ENCODE measurements at places on chromosomes 2 and 18. TPM values are rescaled to one million over a fixed set of nuclear protein-coding genes. Genes with fewer than 3 reads are reported as not detected.

The IL36B gene
- total RNA-seq: not detected

The RSAD2 gene
- total RNA-seq: 7.5 TPM

- no peak for DNase-seq
Measured at GRCh38 chr2:193539188-193539587, 1344.5 kb upstream of the TMEFF2 start.

The TLK1 gene
- total RNA-seq: 56.8 TPM

DNA sequence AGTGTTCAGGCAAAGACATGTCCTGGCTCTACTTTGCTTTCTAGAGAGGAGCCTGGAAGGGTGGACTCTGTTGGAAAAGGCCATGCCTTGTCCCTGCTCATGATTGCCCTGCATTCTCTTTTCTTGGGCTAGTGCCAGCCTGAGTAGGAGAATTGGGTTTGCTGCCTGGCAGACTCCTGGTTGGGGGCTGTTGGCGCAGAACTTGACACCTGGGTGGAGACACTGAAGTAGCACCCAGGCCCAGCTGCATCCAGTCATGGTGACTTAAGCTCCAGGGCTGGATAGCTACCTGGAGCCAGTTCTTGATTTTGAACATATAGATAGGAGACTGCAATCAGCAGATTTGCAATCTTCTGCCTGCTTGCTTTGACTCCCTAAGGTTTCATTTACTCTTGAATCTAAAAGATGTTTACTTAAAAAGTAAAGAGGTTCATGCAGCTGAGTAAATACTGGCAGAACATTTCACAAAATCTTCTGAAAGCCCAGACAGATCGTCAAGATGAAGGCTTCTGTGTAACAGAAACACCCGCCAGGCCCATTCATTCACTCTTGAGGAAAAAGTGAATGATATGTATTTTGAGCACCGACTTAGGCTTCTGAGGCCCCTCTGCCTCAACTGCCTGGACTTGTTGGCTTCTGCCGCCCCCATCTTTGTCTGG, 38.0 kb upstream of the YWHAQ start:
- DNase-seq: no peak

DNA sequence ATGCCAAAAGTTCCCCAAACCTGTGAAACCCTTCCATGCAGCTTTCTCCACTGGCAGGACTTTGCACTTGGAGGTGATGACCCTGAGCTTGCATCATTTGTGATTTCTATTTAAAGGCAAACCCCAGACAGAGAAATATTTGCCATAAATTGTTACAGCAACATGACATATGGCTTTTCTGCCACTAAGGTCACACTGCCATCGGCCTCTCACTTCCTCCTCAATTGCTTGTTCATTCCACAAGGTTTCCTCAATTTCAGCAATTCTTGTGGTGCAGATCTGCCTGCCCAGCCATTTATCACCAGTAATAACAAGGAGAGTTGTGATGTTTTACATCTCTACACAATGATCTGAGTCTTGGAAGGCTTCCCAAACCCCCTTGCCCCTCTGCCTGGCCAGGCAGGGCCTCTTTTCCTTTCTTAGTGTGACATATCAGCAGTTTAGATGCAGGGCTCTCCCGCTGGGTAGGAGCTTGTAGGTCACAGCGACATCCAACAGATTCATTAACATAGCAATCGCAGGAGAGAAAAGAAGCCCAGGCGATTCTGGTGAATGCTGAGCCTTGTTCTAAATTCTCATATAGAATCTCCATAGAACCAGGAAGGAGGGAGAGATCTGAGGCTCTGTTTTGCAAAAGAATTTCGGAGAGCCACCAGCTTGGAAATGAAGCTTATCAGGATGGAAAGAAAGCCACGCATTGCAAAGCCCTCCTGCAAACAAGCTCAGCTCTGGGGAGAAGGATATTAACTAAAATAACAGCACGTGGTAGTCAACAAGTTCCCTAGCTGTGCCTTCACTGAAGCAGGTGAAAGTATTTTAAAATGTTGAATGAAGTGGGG, 46.7 kb upstream of the ITGA6 start:
- no peak for DNase-seq

DNA sequence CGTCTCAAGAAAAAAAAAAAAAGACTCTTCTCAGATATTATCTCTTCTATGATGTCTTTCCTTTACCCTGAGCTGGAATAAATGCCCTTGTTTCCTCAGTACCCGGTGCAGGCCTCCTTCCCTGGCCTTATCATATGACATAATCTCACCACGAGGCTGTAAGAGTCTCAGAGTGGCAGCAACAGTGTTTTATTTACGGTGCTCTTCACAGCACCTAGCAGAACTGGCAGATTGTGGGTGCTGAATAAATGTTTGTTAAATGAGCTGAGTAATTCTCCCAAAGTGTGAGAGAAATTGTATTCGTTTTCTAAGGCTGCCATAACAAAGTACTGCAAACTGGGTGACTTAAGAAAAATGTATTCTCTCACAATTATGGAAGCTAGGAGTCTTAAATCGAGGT, 82.8 kb upstream of the CD28 start:
- no peak for DNase-seq

DNA sequence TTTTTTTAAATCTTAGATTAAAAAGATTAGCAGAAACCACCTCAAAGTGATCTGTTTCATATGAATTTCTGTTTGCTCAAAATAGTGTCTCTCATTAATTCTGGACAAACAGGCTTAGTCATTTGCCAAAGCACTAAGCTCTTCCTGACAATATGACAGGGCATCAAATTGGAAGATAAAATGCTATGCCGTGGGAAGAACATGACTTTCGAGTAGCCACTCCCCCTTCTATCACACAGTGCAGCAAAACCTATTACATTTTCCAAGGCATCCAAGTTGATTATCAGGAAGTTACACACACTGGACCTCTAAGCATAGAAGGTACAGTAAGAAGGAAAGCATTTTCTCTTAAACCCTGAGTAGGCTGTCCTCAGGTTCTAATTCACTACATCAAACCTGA, 89.5 kb downstream of the STK39 start:
- DNase-seq: no peak

GRCh38 chr18:10259901-10260300, 194.5 kb upstream of the APCDD1 start:
- no peak for DNase-seq

DNA sequence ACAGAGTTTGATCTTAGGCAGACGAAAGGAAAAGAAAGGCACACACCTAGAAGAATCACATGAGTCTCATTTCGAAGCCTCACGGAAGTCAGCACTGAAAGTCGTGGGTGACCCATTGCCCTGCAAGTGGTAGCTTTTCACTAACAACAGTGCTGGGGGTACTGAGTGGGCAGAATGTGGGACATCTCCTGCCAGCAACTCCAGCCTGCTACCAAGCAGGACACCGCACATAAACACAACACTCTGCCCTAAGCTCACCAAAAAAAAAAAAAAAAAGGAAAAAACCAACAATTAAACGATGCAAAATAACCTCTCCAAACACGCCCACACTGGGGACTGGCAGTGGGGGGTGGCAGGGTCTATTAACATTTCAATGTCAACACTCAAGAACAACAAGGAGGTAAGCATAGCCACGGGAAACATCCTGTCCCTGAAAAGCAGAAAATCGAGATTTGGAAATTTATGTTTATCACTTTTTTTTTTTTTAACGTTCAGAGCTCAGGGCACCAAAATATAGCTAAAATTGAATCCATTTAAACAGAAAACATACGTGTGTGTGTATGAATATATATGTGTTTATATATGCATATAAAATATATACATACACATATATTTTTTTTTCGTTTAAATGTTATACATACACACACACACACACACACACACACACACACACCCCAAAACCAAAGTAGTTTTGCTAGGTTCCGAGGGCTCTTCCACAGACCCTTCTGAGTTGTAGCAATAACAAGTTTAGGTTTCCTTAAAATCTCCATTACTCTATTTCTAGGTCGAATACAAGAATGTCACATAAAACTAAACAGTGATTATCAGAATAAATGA, 2.2 kb downstream of the INO80D start:
- no peak for DNase-seq

- no peak for DNase-seq
Measured at GRCh38 chr18:63378919-63379638, 12.1 kb upstream of the KDSR start.

GRCh38 chr2:37365669-37366068, 21.2 kb downstream of the QPCT start:
- DNase-seq: no peak

The NPPC gene
- total RNA-seq: 0.67 TPM

The SLC19A3 gene
- total RNA-seq: 7.1 TPM

The ST8SIA3 gene
- total RNA-seq: not detected

The CDC42EP3 gene
- 53.1 TPM for total RNA-seq

GRCh38 chr18:54608028-54608642, 17.1 kb downstream of the DYNAP start:
- no peak for DNase-seq

DNA sequence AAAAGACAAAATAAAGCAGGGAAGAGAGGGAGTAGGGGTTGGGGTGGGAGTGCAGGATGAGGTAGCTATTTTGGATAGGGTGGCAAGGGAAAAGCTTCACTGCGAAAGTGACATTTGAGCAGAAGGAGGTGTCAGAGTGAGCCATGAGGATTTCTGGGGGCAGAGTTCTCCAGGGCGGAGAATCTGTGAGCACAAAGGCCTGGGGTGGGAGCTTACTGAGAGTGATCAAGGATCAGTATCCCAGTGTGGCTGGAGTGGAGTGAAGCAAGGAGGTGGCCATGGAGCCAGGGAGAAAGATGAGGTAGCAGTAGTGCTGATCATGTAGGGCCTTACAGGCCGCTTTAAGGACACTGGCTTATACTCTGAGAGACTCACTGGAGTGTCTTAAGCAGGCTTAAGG, 210.9 kb upstream of the FOSL2 start:
- no peak for DNase-seq

DNA sequence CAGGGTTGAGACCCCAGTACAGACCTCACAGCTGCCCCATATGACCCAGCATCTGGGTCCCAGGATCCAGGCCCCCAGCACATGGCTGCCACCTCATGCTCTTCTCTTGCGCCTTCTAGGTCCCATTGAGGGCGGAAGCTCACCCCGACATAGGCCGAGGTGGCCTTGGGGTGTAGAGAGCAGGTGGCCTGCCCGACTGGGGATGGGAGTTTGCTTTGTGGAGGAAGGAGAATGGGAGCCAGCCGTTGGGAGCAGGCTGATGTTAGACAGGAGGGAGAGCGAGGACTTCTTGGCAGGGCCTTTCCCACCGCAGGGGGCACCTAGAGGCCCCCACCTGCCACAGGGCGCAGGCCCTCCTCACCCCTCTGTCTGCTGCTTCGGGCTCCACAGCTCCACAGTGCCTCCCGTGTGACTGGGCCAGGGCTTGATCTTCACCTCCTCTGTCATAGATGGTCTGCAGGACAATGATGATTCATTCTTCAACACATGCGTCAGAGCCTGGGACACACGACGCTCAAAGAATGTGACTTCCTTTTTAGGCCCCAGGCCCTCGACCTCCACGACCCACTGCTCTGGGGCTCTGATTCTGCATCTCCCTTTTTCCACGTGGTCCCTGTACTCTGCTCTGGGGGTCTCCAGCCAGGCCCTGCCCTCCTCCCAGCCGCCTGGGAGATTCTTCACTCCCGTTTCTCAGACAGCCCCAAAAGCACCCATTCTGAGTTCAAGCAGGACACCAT, 86.6 kb upstream of the ODC1 start:
- DNase-seq: no peak

The ZRANB3 gene
- 9.5 TPM for total RNA-seq

The PLGLB2 gene
- 4.8 TPM for total RNA-seq

DNA sequence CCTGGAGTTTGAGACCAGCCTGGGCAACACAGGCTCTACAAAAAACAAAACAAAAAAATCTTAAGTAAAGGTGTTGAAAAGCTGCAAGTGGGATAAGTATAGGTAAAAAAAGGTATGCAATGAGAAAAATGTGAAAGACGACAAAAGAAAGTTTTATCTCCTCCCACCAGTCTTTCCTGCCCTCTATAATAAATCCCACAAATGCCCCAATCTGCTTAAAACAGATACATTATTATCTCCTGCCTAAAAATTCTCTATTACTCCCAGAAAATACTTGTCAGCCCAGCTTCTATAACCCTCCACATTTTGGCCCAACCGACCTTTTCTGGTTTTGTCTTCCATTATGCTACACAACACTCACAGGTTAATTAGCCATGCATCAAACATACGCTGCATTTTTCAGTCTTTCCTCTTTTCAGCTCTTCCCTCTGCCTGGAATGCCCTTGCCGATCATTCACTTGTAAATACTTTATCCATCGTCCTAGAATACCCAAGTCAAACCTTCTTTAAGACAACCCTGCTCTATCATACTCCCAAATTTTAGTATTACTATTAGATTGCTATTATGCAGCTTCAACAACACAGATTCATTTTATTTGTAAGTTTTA, 10.8 kb downstream of the ASXL2 start:
- DNase-seq: no peak

DNA sequence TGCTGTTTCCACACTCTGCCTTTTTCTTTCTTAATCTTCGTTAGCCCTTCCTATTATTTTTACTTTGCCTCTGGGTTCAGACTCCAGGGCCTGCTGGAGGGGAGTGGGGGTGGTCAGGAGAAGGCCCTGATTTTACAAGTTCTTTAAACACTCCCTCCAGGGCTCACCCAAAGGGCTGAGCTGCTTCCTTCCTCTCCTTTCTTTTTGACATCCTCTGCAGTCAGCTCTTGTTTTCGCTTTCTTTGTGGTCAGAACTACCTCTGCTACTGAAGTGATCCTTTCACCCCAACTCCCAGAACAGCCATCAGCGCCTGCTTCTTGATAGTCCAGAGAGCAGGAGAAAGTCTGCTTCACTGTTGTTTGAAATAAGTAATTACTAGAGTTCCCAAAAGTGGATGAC, 925.7 kb downstream of the EPHA4 start:
- no peak for DNase-seq

- no peak for DNase-seq
Measured at GRCh38 chr2:217846321-217846743, 156.5 kb downstream of the TNS1 start.

- DNase-seq: no peak
Measured at GRCh38 chr2:27240406-27240805, 22.4 kb downstream of the SLC30A3 start.

The SLC9A4 gene
- not detected for total RNA-seq

GRCh38 chr2:189579585-189580186, 900 bp downstream of the SLC40A1 start:
- DNase-seq: no peak

- no peak for DNase-seq
Measured at GRCh38 chr2:109666466-109666865, 52.3 kb downstream of the SOWAHC start.

The FEV gene
- total RNA-seq: not detected

- no peak for DNase-seq
Measured at GRCh38 chr2:125167152-125167551, 1142.1 kb downstream of the CNTNAP5 start.
